Large intestine (tissue), 12 donors: ENCODE measurements at places on chromosomes 13 and 19.

DNA sequence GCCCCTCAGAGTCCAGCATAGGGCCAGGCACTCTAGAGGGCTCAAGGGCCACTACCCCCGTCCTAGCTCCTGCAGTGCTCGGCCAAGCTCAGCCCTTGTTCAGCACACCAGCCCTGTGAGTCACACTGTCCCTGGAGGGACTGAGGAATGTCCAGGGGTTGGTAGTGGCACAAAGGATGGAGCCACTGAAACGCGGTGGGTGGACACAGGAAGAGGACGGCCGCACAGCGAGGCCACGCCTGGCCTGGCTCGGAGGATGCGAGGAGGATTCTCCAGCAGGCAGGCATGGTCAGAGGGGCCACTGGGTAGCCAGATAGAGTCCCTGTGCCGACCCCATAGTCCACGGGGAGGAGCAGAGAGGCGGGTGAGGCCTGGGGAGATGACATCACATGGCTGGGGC lies 45.7 kb downstream of the C1QTNF9 start:
- DNase-seq, result no peak
- H3K4me3 ChIP-seq, result no peak overlapping the region
- H3K4me1 ChIP-seq, result no peaks in the 10 kb centered on the region
- H3K36me3 ChIP-seq, result no peaks in the 10 kb centered on the region
- H3K27me3 ChIP-seq, result no peaks in the 10 kb centered on the region

- peaks cover 64% of the 10 kb centered on the region for H3K36me3 ChIP-seq
- peaks cover 2% of the 10 kb centered on the region for H3K4me1 ChIP-seq
- H3K4me3 ChIP-seq, result no peak overlapping the region
- H3K27me3 ChIP-seq, result peaks cover 24% of the 10 kb centered on the region
- no peak overlapping the region for H3K27ac ChIP-seq
These were observed 29.2 kb downstream of the CERS1 start for GRCh38 chr19:18866800-18867123.

- peaks cover 27% of the 10 kb centered on the region for H3K4me1 ChIP-seq
- no peaks in the 10 kb centered on the region for H3K27me3 ChIP-seq
- no peaks in the 10 kb centered on the region for H3K36me3 ChIP-seq
These were observed 40.2 kb downstream of the ELL start for GRCh38 chr19:18481505-18482222.

GRCh38 chr13:47087841-47088240 lies 191.0 kb upstream of the HTR2A start:
- no peak overlapping the region for H3K4me3 ChIP-seq
- no peaks in the 10 kb centered on the region for H3K36me3 ChIP-seq

DNA sequence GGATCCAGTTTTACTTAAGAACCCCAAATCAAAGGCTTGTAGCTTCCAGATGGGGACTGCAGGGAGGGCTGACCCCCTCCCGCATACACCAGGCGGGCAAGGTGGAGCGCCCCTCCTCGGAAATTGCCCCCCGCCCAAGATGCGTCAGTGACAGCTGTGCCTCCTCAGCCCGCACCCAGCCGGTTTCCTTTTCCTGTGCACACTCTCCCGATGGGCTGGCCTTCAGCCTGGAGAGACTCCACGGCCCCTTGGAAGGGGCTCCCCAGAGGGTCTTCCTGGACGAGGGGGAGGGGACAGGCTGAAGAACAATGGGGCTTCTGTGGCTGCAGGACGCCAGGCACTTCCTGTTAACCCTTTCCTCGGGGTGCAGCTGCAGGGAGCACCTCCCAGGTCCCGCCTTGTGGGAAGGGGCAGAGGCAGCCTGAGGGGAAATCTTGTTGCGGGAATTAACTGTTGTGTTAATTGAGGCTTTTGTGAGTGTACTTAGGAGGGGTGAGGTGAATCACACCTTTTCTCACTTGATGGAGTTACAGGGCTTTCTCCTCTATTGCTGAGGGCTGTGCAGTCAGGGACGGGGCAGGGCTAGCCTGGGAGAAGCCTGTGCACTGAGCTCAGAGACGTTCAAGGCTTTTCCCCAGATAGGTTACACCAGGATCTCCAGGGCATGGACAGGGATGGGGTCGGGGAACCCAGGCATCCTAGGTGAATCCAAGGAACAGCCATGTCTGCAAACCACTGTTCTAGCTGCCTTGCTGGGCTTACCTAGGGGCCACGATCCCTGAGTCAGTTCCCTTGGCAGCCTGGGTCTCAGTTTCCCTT lies 14.3 kb downstream of the IER2 start:
- H3K36me3 ChIP-seq, result no peaks in the 10 kb centered on the region
- H3K4me1 ChIP-seq, result peaks cover 60% of the 10 kb centered on the region
- H3K4me3 ChIP-seq, result peak overlapping the region; percentile 36

- no peaks in the 10 kb centered on the region for H3K36me3 ChIP-seq
- H3K27ac ChIP-seq, result no peak overlapping the region
- peaks cover 2% of the 10 kb centered on the region for H3K27me3 ChIP-seq
- no peak overlapping the region for H3K4me3 ChIP-seq
- H3K4me1 ChIP-seq, result no peaks in the 10 kb centered on the region
These were observed 98.5 kb downstream of the C1QTNF9 start for GRCh38 chr13:24407844-24408243.
